ENCODE measurements at places on chromosomes 1 and 21.
A peak's percentile ranks its signal among the peaks of the same experiment; 100 is the strongest.

GRCh38 chr21:35338281-35338680 lies 289.2 kb upstream of the RUNX1 start:
- no peak for DNase-seq

- DNase-seq = no peak
Measured at GRCh38 chr1:61344696-61345095, 262.3 kb downstream of the NFIA start.

GRCh38 chr1:47438165-47439016 lies 547 bp downstream of the FOXD2 start:
- DNase-seq = no peak

DNA sequence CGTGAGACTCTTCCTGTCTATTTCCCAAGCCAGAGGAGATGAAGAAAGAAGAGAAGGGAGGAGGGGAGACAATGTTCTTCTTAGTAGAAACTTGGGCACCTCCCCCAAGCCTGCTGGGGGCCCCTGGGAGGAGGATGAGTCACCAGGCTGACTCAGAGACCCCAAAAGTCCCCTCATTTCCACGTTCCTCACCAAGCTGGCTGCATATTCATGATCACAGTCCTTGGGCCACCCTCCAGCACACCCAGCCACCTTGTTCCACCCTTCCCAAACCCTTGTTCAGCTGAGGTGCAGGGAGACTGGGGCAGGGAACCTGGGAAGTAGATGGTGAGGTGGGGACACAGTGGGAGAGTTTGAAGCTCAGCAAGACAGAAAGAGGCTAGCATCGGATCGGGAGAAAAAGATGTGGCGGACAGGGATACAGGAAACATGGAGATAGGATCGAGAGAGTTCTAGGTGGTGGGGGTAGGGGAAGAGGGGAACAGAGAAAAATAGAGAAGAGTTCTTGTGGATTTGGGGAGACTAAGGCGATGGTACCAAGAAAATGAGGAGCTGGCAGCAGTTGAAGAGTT lies 712 bp downstream of the RAB13 start:
- DNase-seq = peak; percentile 47

DNA sequence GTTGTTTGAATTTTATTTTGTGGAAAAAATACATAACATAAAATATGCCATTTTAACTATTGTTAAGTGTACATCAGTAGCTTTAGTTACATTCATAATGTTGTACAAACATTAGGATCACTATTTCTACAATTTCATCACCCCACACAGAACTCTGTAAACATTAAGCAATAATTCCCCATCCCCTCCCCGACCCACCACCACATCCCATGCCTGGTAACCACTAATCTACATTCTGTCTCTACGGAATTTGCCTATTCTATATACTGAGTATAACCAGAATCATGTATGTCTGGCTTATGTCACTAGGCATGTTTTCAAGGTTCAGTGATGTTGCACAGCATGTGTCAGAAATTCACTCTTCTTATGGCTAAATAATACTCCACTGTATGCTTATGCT lies 47.7 kb downstream of the CDC42BPA start:
- no peak for DNase-seq

GRCh38 chr1:118859999-118860398 lies 128.1 kb downstream of the TBX15 start:
- no peak for DNase-seq

- no peak for DNase-seq
Measured at GRCh38 chr1:30757352-30758120, at the start of gene LAPTM5. TSS of gene LAPTM5 (minus strand) at chr1:30757774. CDS start at chr1:30757745, 29 bp downstream.

GRCh38 chr1:188129856-188130838 lies 1301.4 kb downstream of the PLA2G4A start:
- DNase-seq = no peak

DNA sequence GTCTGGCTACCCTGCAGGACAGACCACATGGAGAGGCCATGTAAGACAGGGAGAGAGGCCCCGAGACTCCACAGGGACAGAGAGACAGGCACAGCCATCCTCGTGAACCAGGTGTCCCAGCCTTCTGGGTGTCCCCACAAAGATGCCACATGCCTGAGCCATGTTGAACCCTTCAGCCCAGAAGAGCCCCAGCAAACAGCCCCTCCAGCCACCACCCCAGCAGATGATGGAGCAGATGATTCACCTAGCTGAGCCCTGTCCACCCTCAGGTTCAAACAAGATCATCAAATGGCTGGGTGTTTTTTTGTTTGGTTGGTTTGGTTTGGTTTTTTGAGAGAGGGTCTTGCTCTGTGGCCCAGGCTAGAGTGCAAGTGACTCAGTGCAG lies 78.7 kb downstream of the DHRS3 start:
- DNase-seq = no peak

- DNase-seq = no peak
Measured at GRCh38 chr1:64861611-64862010, 104.7 kb downstream of the JAK1 start.

DNA sequence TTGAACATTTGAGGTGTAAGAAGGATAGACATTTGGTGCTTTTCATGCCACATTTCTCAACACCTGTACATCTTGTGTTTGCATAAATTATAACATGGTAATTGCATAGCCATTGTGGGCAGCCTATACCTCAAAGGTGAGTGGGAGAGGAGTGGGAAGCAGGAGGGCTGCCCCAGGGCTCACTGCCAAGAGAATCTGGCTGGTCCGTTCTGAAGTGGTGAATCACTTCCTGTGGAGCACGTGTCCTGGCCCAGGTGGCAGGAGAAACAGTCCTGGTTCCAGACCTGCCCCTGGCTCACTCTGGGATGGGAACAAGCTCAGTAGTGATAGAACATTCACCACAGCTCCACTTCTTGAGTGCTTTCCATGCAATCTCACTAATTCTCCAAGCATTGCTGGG lies 11.6 kb upstream of the OLFML2B start:
- no peak for DNase-seq

- no peak for DNase-seq
Measured at GRCh38 chr1:44714944-44715571, 15.9 kb downstream of the RNU5D-1 start.

- DNase-seq = no peak
Measured at GRCh38 chr1:56074007-56074651, 505.2 kb downstream of the PLPP3 start.

- DNase-seq = no peak
Measured at GRCh38 chr21:45018131-45019075, 56.0 kb upstream of the ADARB1 start.

DNA sequence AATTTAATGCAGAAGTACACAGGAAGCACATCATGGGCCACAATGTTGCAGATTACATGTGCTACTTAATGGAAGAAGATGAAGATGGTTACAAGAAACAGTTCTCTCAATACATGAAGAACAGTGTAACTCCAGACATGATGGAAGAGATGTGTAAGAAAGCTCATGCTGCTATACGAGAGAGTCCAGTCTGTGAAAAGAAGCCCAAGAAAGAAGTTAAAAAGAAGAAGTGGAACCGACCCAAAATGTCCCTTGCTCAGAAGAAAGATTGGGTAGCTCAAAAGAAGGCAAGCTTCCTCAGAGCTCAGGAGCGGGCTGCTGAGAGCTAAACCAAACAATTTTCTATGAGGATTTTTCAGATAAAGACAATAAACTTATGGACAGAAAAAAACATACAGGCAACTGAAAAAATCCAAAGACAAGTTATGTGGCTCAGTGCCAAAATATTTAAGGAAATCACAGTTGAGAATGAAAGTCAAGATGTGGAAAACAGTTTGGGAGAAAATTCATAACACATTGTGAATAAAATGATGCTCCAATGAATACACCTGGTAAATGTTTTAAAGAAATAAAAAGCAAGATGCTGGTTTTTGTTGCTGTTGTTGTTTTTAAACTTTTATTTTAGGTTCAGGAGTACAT lies 2.8 kb upstream of the ZNF644 start:
- DNase-seq = no peak

GRCh38 chr1:110787328-110788071 lies 85.4 kb upstream of the CD53 start:
- no peak for DNase-seq

DNA sequence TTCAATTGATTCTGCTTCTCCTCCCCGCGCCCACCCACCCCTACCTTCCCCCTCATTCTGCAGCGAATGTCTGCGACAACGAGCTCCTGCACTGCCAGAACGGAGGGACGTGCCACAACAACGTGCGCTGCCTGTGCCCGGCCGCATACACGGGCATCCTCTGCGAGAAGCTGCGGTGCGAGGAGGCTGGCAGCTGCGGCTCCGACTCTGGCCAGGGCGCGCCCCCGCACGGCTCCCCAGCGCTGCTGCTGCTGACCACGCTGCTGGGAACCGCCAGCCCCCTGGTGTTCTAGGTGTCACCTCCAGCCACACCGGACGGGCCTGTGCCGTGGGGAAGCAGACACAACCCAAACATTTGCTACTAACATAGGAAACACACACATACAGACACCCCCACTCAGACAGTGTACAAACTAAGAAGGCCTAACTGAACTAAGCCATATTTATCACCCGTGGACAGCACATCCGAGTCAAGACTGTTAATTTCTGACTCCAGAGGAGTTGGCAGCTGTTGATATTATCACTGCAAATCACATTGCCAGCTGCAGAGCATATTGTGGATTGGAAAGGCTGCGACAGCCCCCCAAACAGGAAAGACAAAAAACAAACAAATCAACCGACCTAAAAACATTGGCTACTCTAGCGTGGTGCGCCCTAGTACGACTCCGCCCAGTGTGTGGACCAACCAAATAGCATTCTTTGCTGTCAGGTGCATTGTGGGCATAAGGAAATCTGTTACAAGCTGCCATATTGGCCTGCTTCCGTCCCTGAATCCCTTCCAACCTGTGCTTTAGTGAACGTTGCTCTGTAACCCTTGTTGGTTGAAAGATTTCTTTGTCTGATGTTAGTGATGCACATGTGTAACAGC lies 339.9 kb downstream of the NTNG1 start:
- DNase-seq = no peak

DNA sequence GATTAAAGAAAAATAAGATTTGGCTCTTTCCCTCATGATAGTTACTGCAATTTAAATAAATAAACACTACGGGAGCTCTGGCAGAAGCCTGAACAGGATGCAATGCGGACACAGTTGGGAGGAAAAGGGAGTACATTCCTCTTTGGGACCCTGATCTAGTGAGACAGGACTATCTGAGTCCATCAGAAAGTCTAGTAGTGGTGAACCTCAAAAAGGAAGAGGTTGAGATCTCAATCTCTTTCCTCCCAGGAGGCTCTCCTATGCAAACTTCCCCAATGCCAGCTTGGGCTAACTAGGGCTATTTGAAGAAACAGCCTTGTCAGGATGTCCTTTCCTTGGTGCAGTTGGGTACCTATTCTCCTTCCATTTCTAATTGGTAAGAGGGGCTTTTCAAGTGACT lies 4.9 kb upstream of the ABCD3 start:
- DNase-seq = no peak

GRCh38 chr1:48556186-48556850 lies 84.3 kb upstream of the SPATA6 start:
- DNase-seq = no peak

- no peak for DNase-seq
Measured at GRCh38 chr1:6389971-6390370, 3.6 kb downstream of the ACOT7 start.

- DNase-seq = no peak
Measured at GRCh38 chr1:2451741-2452140, 24.3 kb upstream of the PLCH2 start.

- DNase-seq = no peak
Measured at GRCh38 chr1:69291541-69291940, 276.2 kb upstream of the LRRC7 start.

Measured in stimulated activated CD4-positive, alpha-beta T cell treated with anti-CD3 and anti-CD28 coated beads, Interleukin-4, amount 100 ng/mL, for 48 hours (primary cell).